ENCODE measurements at places on chromosomes 7 and 10.

- no peak for DNase-seq
Observed at GRCh38 chr7:129835569-129835968, 117.2 kb downstream of the UBE2H start.

DNA sequence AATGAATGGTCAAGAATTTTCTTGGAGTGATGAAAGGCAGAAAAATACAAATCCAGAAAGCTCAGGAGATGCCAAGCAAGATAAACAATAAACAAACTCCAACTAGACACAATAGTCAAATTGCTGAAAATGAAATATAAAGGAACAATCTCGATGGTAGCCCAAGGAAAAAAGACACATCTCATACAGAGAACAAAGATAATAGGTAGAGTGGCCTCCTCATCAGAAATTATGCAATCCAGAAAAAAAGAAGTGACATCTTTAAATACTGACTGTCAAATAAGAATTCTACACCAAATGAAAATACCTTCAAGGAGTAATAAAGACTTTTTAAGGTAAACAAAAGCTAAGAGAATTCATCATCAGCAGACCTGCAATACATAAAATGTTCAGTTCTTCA lies 150.4 kb downstream of the ANK3 start:
- DNase-seq: no peak

GRCh38 chr10:33145451-33146188 lies 187.6 kb upstream of the ITGB1 start:
- DNase-seq: no peak

- no peak for DNase-seq
Observed at GRCh38 chr7:128042012-128042411, 10.8 kb upstream of the LRRC4 start.

DNA sequence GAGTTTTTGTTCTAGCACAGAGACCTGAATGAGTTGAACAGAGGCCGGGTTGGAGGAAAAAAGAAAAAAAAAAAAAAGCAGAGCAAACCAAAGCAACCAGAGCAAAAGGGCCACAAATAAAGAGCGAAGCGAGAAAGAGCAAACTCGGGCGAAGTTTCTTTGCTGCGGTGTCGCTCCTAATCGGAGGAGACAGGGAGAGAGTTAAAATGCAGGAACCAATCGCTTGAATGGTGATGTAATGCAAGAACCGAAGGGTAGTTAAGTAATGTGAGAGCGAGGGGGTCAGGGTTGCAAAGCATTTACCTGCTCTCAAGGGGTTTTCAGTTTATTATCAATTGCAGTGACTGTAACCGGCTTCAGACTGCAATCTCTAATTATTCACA lies 271.7 kb downstream of the TRIL start:
- peak; percentile 50 for DNase-seq

DNA sequence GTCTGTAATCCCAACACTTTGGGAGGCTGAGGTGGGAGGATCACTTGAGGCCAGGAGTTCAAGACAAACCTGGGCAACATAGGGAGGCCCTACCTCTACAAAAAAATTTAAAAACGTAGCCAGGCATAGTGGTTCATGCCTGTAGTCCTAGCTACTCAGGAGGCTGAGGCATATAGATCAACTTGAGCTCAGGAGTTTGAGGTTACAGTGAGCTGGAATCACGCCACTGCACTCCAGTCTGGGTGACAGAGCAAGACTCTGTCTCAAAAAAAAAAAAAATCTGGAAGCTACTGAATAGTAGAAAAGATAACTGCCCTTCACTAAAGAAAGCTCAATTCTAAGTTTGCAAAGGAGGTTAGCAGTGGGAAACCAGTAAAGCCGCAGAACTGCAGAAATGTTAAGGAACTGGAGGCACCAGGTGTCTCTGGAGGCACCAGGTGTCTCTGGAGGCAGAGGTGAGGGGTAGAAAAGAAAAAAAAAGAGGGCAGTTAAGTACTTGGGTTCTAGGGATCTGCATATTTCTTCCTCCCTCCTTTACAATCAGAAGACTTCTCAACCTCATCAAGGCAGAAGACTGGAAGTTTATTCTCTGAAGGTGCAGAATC lies 56.5 kb downstream of the RNLS start:
- no peak for DNase-seq

GRCh38 chr10:2026936-2027335 lies 289.6 kb upstream of the ADARB2 start:
- no peak for DNase-seq

GRCh38 chr7:41882745-41883420 lies 180.0 kb upstream of the INHBA start:
- DNase-seq: no peak

DNA sequence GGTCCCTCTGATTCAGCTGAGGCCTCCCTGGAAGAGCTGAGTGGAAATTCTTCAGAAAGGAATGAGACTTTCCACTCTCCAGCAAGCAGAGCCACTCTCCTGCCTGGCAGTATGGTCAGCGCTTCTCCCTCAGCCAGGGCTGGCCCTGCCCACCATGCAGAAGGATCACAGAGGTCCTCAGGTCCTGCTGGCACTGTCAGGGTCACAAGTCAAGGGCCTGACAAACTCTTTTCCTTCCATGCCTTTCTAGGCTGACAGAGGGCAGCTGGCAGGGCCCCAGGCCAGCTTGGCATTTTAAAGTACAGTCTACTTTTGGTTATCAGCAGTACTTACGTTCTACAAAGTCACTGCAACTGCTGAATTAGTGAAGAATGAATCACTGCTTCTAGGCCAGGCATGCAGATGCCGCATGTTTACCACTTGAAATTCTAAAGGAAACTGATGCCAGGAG lies 119.3 kb upstream of the FRMD4A start:
- no peak for DNase-seq

GRCh38 chr7:27111042-27111750 lies 8.7 kb upstream of the HOXA2 start:
- no peak for DNase-seq

DNA sequence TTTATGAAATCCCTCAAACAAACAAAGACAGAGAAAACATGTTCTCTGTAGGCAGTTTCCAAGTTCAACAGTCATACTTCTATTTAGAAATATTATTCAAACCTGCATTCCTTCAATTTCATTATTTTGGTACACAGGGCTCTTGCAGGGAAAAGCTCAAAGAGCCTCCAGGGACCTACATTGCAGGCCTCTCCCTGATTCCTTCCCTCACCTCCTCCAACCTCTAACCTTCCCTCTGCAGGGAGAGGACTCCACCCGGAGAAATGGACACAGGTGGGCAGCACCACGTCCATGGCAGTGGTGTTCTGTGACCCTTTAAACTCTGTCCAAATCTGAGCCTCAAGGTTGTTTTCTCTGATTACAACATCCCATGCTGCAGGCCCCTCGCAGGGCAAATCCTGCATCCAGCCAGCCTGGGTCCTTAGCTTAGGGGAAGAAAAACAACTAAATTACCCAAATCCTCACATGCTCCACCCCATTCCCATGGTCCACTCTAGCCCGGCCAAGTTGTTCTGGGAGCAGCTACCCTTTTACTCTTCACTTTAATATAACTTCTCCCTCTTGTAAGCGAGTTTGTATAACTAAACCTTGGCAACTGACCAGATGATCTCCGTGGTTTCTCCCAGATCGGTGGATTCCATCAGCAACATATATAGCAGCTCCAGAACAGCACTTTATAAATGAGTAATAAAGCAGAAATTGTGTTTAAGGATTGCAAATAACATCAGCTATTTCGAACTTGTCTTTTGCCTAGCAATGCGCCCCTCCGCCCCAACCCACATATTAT lies 129.8 kb downstream of the CUBN start:
- DNase-seq: no peak

DNA sequence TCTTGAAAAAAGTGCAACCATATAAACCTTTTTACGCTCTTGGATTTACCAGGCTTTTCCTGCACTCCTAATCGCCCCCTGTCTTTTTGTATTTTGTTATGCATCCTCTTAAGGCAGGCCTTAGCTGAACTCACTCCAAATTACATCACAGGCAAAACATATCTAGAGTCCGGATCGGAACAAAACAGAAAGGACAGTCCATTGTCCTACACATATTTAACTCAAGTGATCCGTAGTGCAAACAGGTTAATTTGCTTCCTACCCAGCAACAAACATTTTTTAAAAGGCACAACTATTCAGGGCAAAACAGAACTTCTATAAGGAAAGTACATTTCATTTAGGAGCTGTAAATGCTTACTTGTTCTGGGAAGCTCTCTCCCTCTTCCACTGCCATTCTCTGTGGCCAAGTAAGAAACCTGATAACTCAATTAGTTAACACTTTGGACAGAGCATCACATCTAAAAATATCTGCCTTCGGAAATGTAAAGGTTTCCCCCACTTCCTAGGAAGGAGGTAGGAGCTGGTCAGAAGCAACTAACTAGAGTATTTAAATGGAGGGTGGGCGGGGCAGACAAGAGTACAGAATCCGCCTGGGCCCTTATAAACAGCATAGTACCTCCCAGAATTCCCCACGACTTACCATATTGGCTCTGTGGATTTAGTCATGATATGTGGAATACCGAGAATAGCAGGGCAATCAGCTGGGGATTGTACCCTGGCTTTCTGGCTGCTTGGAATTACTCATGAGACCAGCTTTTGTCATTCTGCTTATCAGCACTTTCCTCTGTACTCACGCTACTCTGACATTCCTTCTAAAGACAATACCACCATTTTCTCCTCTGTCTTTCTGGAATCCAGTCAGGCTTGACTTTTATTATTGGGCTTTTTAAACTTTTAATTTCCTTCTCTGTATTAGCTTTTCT lies 89.5 kb downstream of the ANK3 start:
- DNase-seq: no peak

DNA sequence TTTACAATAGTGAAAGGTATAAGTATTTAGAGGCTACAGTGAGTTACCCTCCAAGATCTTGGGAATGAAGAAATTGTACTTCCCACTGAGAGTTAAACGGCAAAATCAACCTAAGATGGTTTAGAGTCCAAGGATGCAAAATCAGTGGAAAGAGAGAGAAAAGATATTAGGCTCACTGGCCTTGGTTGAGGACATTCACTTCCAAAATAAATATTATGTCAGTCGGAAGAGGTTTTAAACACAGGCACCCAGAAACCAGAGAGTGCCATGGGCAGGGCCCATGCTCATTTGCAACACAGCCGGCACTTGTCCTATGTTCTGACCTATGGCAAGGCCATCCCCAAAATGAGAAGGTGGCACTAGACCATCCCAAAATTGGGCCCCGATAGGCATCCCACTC lies 3.9 kb upstream of the WDR91 start:
- DNase-seq: no peak

- peak; percentile 59 for DNase-seq
Observed at GRCh38 chr7:27678617-27679260, 16.1 kb upstream of the HIBADH start.
